ENCODE measurements at places on chromosomes 2 and 18.

- DNase-seq, result no peak
Measured at GRCh38 chr2:18467749-18468360, 92.6 kb downstream of the RDH14 start.

- no peak for DNase-seq
Measured at GRCh38 chr18:12946549-12947284, 1.1 kb upstream of the SEH1L start.

GRCh38 chr2:162343492-162343823, 474 bp upstream of the GCA start:
- DNase-seq, result no peak

GRCh38 chr2:118813601-118814339, 33.7 kb downstream of the EN1 start:
- no peak for DNase-seq

- no peak for DNase-seq
Measured at GRCh38 chr18:29560270-29560669, 1383.3 kb upstream of the CDH2 start.

DNA sequence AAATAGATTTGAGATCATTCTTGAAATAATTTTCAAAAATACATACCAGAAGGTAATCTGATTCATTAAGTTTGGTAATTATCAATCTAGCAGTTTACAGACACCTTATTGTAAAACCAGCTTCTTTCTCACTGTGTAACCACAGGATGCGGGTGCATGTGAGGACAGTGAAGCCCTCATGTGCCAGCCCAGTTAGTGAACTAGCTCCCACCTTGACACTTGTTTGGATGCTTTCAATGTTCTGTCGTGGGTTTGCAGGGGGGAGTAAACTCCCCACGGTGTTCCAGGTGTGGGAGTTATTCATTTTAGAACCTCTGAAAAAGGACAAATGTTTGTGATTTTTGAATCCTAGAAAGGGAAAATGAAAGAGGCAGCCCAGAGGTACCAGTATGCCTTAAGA, 59.0 kb downstream of the WDSUB1 start:
- DNase-seq, result peak; percentile 8

DNA sequence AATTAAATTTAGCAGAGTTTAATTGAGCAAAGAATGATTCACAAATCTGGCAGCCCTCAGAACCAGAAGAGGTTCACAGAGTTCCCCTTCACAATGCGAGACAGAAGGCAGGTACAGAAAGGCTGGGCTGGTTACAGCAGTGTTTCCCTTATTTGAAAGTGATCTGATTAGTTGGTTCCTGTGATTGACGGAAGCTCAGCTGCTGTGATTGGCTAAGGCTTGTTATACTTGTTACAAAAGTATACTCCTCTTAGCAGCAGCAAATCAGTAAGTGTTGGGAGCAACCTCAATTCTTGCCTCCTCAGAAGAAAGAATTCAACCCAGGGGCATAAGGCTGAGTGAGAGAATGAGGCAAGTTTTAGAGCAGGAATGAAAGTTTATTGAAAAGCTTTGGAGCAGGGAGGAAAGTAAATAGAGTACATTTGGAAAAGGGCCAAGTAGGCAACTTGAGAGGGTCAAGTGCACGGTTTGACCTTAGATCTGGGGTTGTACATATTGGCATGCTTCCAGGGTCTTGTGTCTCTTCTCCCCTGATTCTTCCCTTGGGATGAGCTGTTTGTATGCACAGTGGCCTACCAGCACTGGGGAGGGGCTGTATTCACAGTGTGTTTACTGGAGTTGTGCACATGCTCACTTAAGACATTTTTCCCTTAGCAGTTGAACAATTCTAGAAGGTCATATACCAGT, 431.8 kb upstream of the RAB12 start:
- no peak for DNase-seq

DNA sequence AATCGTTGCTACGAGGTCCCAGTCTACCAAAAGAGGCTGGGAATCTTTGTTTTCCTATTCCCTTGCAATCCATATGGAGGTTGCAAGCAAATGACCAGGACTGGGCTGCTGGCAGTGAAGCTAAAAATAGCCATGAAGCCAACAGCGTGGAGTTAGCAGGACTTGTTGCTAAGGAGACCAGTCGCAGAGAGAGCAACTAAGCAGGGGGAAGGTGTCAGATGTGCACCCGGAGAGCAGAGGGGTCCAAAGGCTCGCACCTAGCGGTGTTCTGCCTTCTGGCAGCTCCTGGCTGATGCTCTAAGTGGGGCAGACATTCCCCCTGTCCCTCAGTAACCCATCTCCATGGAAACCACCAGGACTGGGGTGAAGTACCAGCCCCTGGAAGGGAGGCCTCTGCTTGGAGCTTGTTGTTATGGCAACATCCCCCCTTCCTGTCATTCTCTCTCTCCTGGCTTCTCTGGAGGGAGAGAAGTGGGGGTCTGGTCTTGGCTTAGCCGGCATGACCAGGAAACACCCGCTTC, 84.6 kb downstream of the DNMT3A start:
- no peak for DNase-seq

GRCh38 chr18:8515142-8515865, 93.9 kb upstream of the RAB12 start:
- no peak for DNase-seq

GRCh38 chr2:114661971-114662939, 219.8 kb downstream of the DPP10 start:
- DNase-seq, result no peak

Measured in stimulated activated CD8-positive, alpha-beta memory T cell treated with anti-CD3 and anti-CD28 coated beads, Interleukin-2, amount 100 ng/mL, for 1 hour (primary cell).